ENCODE measurements at places on chromosomes 1 and 21.

DNA sequence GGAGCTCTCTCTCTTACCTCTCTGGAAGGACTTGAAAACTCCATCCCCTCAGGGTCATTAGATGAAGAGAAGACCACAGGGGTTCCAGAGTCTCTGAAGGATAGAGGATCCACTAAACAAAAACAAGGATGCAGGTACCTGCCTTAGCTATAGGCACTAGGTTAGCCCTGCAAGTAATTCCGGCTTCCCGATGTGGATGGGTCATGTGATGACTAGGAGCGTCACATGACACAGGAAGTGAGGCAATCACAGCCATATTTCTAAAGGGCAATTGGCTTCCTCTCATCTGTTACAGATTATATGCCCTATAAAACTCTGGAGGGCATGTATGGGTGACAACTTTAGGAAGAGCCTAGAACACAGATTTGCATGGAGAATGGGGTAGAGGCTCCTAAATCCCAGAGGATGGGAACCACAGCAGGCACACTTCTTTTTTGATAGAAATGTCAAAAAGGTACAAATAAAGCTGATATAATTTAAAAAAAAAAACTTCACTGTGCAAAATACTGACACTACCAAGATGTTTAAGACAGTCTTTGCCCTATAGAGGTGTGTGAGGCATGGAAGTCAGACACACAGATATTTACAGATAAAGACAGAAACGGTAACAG, 14.1 kb downstream of the ENTREP3 start:
- DNase-seq, result no peak

GRCh38 chr1:231597971-231598370, 28.6 kb upstream of the DISC1 start:
- no peak for DNase-seq

DNA sequence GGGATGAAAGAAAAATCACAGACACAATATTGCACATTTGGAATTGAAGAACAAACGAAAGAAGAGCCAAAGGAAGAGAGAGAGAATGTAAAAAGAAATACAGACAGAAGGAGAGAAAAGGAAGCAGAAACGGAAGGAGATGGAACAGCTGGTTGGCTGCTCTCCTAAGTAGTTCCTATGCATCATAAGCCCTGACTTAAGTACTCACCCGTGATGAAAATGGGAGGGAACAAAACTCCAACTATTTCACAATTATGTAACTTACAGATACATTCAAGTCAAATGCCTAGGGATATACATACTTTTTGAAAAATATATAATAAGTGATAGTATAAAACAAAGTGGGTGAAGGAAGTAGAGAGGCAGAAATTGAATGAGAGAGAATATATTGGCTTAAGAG, 88.5 kb downstream of the TTLL7 start:
- no peak for DNase-seq

DNA sequence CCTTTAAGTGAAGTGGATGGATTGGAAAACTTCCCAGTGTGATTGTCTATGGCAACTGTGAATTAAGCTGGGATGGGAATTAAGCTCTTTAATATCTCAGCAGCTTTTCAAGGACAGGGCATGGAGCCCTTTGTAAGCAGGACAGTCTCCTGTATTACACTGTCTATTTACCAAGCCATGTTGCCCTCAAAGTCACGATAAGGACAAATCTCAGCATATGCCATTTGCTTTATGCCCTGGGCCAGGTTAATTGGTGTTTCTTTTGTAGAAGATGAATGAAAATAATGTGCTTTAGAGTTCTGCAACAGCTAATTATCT, 17.6 kb downstream of the UTP25 start:
- DNase-seq, result no peak

DNA sequence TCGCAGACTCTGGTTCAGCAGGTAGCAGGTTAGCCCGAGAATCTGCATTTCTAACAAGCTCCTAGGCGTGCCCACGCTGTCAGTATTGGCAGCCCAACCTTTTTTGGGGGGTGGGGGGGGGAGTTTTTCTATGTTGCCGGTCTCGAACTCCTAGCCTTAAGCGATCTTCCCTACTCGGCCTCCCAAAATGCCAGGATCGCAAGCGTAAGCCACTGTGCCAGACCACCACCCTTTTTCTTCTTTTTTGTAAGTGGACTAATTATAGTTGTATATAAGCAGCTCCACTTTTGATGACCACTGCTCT, 480 bp upstream of the MIS18A start:
- DNase-seq, result no peak

DNA sequence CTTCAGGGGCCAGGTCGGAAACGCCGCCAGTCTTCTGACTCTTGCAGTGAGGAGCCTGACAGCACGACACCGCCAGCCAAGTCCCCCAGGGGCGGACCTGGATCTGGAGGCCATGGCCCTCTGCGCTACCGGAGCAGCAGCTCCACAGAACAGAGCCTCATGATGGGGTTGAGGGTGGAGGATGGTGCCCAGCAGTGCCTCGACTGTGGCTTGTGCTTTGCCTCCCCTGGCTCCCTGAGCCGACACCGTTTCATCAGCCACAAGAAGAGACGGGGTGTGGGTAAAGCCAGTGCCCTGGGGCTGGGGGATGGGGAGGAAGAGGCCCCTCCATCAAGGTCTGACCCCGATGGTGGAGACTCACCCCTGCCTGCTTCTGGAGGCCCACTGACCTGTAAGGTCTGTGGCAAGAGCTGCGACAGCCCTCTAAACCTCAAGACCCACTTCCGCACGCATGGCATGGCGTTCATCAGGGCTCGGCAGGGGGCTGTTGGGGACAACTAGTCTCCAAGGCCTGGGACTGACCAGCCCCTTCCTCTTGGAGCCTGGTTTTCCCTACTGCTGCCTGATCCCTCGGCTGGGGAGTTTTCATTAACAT, 8.7 kb downstream of the ZNF687 start:
- no peak for DNase-seq

DNA sequence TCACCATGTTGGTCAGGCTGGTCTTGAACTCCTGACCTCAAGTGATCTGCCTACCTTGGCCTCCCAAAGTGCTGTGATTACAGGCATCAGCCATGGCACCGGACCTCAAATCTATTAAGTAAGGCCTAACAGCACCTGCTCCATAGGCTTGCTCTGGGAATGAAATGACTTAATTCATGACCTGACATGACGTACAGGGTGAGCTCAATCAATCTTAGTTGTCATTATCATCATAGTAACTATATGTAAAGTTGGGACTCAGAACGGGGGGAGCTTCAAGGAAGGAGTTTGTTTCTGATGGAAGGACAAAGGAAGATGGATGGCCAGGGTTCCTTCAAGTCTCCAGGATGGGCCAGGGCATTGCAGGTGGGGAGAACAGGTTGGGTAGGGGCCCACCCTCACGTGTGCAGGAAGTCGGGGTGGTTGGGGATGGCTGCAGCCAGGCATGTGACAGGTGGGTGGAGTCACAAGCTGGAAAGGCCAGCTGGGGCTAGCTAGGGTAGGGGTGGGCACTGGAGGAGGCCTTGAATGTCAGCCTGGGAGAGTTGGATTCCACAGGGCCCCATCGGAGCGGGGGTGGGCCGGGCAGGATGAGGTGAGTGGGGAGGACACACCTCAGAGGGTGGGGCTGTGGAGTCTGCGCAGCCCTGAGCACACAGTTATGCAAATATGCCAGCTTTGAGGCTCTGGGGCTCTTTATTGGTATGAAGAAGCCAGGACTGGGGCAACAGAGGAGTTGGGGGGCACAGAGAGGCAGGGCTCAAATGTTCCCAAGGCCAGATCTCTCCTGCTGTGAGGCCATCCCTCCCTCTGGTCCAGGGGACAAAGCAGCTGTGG, 9.6 kb downstream of the TRIM62 start:
- no peak for DNase-seq

GRCh38 chr1:183739082-183739481, 65.8 kb upstream of the RGL1 start:
- no peak for DNase-seq

- DNase-seq, result no peak
Measured at GRCh38 chr1:227415115-227415790, 97.0 kb upstream of the CDC42BPA start.

GRCh38 chr1:198564716-198565115, 24.2 kb upstream of the ATP6V1G3 start:
- DNase-seq, result no peak

DNA sequence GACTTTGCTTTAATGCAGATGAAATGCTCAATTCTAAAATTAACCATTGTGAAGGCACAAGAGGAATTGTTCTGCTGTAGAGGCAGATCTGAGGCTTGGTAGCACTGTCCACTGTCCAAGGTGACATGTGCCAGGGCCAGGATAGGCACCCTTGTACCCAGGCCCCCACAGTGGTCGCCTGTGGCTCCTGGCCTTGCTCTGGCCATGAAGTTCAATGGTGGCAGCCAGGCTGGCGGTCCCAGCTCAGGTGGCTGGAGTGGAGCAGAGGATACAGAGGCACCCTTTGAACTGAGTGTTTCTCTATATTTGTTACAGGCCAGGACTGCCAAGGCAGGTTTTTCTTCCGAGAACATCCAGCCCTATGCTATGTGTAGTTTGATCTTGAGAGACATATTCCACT, 102.6 kb downstream of the PTGS2 start:
- DNase-seq, result no peak

All from GM12878 (cell line).